NCI-H446 treated with DMSO at 0.1 percent for 48 hours (cell line): ENCODE measurements at places on chromosomes 1 and 21.
A peak's percentile ranks its signal among the peaks of the same experiment; 100 is the strongest.

GRCh38 chr21:46050668-46051378 is 47.1 kb upstream of the COL6A2 start:
- DNase-seq, result no peak

DNA sequence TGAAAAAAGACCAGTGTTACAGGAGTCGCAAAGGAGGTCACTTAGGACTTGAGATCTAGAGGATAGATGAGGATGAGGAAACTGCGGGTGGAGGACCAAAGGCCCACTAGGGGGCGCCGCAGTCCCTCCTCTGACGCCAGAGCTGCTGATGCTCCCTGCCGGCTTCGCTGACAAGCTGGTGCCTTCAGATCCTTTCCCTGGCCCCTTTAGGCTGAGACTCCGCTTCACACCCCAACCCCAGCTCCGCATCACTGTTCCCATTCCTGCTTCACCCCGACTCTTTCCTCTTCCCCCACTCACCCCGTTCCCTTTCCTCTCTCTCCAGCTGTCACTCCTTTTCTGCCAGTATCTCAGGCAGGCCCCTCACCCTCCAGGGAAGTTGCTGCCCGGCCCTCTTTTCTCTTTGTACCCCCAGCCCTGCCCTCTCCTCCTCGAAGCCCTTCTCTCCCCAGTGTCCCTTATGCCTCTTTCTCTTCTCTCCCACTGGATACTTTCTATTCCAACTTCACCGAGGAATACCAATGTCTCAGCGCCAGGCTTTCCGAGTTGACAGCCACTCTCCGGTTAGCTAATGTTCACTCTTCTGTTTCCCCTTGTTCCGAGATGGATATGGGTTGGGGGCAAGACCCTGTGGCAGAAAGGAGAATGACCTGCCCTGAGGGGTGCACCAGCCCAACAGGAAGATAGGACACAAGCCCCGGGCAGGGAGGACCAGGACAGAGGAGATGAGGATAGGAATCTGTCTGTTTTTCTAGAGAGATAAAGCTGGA is 4.5 kb downstream of the KCNJ9 start:
- peak; percentile 56 for DNase-seq

- DNase-seq, result no peak
These were observed 40.9 kb upstream of the RALGPS2 start for GRCh38 chr1:178684111-178684510.

GRCh38 chr1:206784471-206784903 is 12.2 kb upstream of the IL10 start:
- DNase-seq, result no peak

DNA sequence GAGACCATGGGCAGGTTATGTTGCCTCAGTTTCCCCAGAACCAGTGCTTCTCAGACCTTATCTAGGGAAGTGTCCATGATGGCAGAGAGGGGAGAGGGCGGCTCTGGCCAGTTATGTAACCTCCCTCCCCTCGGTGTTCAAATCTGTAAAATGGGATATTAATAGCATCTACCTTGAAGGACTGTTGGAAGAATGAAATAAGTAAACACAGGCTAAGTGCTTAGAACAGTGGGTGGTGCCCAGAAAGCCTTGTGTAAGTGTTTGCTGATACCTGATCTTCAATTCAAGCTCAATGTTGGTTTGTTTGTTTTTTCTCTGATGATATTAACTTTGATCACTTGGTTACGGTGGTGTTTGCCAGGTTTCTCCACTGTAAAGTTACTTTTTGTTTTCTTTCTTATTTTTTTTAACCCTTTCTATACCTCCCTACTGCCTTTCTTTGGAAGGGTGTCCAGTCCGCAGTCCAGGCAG is 34.9 kb downstream of the EPHA2 start:
- DNase-seq, result no peak
